ENCODE measurements at places on chromosomes 6 and 20.

DNA sequence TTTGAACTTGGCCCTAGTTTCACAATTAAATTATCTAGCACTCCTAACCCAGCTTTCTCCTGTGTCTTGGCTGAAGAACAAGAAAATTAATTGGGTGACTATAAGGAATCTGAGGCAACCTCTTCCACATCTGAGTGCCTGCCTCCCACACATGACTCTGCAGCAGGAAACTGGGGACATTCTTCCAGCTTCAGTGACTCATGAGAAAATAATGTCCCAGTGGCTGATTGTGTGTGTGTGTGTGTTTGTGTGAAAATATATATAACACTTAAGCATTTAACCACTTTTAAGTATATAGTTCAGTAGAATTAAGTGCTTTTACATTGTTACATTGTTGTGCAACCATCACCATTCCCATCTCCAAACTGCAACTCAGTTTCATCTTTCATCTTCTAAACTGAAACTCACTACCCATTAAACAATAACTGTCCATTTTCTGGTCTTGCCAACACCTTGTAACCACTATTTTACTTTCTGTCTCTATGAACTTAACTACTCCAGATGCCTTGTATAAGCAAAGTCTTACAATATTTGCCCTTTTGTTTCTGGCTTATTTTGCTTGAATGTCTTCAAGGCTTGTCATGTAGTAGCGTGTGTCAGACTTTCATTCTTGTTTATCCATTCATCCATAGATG, 8.7 kb downstream of the TRIM38 start:
- peak; percentile 74 for DNase-seq

- no peak for DNase-seq
Measured at GRCh38 chr6:158381214-158381613, 68.9 kb downstream of the TULP4 start.

- no peak for DNase-seq
Measured at GRCh38 chr6:150711584-150712504, 112.2 kb downstream of the PLEKHG1 start.

DNA sequence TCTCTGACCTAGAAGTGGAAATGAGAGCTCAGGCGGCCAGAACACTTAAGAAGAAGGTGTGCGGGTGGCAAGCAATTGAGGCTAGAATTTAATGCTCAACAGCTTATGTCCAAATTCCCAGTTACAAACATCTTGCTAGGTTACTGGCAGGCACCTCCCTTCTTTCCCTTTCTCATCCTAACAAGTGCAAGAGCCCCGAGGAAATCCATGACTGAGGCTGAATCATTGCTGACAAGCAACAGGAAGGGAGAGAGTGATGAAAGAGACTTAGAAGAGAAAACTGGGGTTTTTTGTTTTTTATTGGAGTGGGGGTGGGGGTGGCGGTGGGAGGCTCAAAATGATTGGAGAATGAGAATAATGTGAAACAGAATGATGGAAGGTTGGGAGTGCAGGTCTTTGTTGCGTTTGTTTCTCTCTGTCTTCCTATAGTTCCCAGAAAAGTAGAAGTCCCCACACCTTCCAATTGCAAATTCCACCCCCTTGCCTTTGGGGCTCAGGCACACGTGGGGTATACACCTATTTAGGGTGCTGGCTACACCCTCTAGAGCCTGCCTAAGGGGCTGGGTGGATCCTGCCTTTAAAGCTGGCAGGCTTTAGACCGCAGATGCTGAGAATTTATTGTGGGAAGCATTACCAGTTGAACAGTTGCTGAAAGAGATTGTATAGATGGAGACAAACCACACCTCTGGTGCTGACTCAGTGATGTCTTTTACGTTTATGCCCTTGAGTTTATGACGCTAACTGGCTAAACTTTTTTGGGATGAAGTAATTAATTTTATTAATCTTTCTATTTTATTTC, 1.4 kb downstream of the FAM83B start:
- DNase-seq, result no peak

DNA sequence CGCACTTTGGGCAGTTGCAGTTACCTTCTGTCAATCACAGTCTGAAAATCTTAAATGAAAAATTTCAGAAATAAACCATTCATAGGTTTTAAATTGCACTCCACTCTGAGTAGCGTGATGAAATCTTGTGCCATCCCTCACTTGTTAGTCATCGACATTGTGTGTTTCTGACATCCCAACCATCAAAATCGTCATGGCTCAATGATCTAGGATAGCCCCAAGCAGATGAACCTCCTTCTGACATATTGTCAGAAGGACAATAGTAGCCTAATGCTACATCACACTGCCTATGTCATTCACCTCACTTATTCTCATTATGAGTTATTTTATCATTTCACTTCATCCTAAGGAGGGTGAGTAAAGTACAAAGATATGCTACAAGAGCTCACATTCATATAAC, 284.8 kb downstream of the PTPRK start:
- DNase-seq, result no peak

DNA sequence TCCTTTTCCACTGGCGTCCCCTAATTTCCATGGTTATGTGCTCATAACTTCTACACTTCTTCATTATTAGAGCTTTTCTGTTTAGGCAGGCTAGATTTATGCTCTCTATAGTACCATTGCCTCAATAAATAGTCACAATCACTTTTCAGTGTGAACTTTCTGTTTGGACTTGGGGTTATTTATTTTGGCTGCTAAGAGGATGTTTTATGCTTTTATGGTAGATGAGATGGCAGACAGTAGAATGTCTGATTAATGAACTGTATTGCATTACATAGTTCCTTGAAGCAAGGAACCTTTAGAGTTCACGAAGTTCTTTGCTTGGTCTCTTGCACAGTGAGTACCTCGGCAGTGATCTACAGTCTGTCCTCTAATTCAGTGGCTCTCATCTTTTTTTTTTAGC, 6.9 kb downstream of the DNAH8 start:
- DNase-seq, result no peak

DNA sequence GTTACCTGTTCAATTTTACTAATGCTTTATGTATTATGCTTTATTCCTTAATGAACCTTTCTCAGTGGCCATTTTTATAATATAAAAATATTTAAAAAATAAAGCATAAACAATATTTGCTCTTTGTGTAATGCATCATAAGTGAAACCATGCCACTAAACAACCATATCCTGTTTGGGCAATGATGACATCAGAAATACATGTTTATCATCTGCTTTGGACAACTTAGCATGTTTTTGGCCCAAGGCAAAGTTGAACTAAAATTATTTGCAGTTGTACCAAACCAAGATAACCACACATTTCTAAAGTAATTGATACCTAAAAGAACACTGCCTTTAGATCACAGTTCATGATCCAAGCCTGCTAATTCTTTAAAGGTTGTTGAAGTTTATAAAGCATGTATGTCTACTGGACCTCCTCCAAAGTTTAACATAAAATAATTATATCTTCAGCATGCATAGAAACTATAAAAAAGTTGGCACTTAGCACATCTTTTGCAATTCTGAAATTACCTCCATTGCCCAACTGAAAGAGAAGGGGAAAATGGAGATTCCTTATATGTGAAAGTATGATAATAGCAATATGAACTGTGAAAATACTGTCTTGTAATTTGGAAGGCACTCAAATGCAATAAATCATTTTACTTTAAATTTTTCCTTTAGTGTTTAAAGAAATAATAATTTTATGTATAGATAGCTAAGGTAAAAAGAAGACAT, 325.6 kb upstream of the RUNX2 start:
- DNase-seq, result peak; percentile 24

DNA sequence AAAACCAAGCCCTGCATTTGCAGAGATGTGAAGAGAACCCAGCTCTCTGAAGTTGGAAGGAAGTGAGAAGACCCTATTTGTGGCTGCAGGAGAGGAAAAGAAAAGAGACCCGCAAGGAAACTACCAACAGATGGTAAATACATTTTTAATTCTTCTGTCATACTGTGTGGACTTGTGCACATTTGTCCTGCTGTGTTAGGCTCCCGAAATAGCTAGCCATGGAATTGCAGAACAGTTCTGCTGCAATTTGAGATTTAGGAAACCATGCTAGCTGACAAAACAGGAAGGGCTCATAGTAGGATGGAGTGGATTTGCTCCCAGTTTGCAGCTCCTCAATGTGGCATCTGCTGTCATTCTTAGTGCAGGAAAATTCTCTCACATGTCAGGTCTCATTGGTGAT, 12.1 kb upstream of the ATXN1 start:
- no peak for DNase-seq

DNA sequence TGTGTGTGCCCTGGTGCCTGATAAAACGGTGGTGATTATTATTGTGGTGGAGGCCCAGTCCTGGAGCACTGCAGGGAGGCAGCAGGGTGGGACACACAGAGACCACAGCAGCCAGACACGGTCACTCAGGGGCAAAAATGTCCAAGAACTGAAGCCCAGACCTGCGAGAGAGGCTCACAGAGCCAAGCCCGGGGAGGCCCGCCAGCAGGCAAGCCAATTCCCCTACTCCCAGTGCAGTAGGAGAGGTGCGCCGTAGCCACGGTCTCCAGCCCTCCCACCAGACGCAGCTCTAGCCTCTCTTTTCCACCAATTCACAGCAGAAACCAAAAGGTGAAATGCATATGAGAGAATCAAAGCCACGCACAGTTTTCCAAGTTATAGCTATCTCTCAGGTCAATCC, 179.4 kb upstream of the TAB2 start:
- no peak for DNase-seq

GRCh38 chr6:123844011-123844410, 40.3 kb downstream of the NKAIN2 start:
- no peak for DNase-seq

GRCh38 chr20:47551841-47552240, 50.2 kb downstream of the NCOA3 start:
- no peak for DNase-seq

- DNase-seq, result no peak
Measured at GRCh38 chr6:105389543-105389942, 13.3 kb downstream of the PREP start.

DNA sequence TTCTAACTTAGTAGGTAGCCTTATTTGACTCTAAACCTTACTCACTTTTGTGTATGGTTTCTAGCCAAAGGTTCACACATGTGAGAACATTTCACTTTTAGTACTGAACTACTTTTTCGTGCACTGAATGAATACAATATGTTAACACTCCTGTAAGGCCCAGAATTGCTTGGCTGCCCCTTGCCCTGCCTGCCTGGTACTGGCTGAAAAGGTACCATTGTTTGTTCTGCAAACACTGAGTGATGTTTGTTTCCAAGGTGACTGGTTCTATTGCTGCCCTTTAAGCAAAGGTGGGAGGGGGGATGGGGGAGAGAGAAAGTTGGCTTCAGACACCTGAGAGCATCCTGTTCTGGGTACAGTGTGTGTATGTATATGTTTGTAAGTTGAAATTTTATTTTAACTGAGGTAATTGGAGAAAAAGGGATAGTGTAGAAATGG, 31.2 kb downstream of the RREB1 start:
- no peak for DNase-seq

GRCh38 chr6:90049295-90049694, 155.0 kb downstream of the GJA10 start:
- DNase-seq, result no peak

DNA sequence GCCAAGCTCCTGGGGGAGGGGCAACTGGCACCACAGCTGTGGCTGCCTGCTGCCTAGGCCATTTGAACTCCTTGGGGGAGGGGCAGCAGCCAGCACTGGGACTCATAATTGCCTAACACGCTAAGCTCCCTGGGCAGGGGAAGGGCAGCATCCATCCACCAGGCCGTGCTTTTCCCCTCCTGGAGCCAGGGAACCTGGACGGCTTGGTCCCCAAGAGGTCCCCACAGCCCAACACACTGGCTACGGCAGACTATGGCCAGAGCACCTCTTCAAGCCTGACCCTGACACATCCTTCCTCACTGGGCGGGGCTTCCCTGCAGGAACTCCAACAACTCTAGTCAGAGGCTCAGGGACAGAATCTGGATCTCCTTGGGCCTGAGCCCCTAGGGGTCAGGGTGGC, 269.4 kb downstream of the RNF144B start:
- DNase-seq, result no peak

DNA sequence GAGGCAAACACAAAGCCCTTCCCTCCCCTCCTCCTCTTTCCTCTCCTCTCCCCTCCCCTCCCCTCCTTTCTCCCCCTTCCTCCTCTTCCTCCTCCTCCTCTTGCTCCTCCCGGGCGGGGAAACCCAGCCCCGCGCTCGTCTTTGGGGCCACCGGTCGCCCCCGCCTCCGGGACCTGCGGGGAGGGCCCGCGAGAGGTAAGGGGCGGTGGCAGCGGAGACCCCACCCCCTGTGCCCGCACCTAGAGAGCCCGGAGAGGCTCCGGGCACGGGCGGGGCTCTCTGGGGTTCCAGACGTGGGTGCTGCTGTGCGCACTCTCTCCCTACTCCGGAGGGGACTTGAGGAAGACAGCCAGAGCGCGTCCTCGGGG, at the start of gene RIN2:
Gene RIN2 (plus strand): TSS at position 126 of the 368 bp plus-strand sequence. CDS start 131,344 bp downstream, outside the sequence.
- no peak for DNase-seq

DNA sequence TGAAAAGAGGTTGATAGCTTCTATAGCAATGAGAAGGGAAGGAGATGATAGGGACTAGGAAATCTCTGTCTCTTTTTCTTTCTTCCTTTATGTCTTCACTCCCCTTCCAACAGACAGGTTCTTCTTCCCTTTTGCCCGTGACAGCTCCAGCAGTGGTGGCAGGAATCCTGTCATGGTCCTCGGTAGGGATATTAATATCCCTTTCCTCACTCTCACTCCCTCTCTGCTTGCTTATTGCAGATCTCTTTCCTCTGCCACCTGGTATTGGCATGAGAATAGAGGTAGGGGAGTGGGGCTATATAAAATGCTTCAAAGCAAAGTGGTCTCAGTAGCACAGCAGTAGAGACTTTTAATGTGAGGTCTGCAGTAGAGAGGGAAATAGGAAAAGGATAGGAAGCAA, 19.7 kb downstream of the RAD21L1 start:
- DNase-seq, result no peak

DNA sequence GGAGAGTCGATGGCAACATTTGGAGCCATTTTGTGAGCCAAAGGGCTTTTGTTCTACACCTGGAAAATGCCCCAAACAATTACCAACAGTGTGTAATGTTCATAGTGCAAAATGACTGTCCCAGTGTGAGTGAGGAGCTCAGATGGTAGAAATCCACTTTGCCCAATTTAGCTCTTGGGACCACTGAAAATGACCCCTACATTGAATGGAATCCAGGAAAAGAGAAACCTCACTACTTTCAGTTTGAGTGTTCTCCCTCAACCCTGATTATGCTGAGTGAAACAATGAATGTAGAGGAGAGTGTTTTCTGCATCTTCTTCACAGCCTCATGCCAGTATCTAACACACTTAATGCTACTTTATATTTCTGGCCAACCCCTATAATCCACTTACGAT, 84.9 kb upstream of the NRN1 start:
- DNase-seq, result no peak

- no peak for DNase-seq
Measured at GRCh38 chr6:13053006-13053461, 275.3 kb downstream of the TBC1D7 start.

DNA sequence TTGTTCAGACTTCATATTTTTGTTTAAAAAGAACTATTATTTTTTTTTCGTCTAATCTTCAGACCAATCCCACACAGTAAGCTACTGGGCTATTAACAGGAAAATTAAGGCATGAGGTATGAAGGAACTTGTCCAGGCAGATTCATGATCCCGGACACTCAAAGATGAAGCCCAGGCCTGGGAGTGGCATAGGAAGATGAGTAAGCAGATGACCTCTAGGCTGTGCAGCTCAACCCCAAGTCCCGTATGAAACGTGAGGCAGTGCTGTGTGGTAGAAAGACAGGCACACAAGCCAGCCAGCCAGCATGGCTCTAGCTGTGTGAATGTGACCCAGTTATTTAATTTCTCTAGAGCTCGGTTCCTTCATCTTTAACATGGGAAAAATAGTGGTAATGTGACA, 231.9 kb downstream of the CLIC5 start:
- DNase-seq, result no peak
